CD8-positive, alpha-beta memory T cell (primary cell): ENCODE measurements at places on chromosomes 13 and 19. TPM values are rescaled to one million over a fixed set of nuclear protein-coding genes. Genes with fewer than 3 reads are reported as not detected.

Gene ATP7B
- total RNA-seq: 1.1 TPM

Gene CBARP
- total RNA-seq: 0.80 TPM

Gene KLK2
- total RNA-seq: not detected

Gene TUBA3C
- total RNA-seq: not detected

Gene CBY2
- not detected for total RNA-seq

Gene KLK1
- 0.27 TPM for total RNA-seq

Gene SLC25A15
- total RNA-seq: 23.9 TPM
